Large intestine (tissue), 12 donors: ENCODE measurements at places on chromosomes 1 and 21. TPM values are rescaled to one million over a fixed set of nuclear protein-coding genes. Genes with fewer than 3 reads are reported as not detected.

DNA sequence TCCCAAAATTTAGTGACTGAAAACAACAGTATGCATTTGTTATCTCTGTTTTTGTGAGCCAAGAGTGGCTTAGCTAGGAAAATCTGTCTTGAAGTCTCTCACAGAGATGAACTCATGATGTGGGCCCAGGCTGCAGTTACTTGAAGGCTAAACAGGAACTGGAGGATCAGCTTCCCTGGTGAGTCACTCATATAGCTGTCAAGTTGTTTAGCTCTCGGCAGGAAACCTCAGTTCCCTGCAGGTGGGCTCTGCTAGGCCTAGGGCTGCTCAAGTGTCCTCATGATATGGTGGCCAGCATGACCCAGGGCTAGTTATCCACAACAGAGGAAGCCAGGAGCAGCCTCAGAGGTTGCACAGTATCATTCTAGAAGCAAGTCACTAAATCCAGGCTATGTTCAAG is 30.2 kb upstream of the DDX59 start:
- H3K36me3 ChIP-seq, result no peaks in the 10 kb centered on the region
- no peaks in the 10 kb centered on the region for H3K4me1 ChIP-seq
- no peak for DNase-seq
- H3K27ac ChIP-seq, result no peak overlapping the region

- H3K36me3 ChIP-seq, result no peaks in the 10 kb centered on the region
- DNase-seq, result no peak
- H3K4me1 ChIP-seq, result no peaks in the 10 kb centered on the region
- no peak overlapping the region for H3K27ac ChIP-seq
Measured at GRCh38 chr1:62905309-62905708, 121.4 kb downstream of the ATG4C start.

- no peaks in the 10 kb centered on the region for H3K27me3 ChIP-seq
- H3K4me3 ChIP-seq, result no peak overlapping the region
- no peaks in the 10 kb centered on the region for H3K4me1 ChIP-seq
- no peak overlapping the region for H3K27ac ChIP-seq
Measured at GRCh38 chr1:46583494-46583893, 20.6 kb downstream of the MKNK1 start.

INTS11 gene
- 147 TPM for polyA plus RNA-seq

OLFM3 gene
- 27.4 TPM for polyA plus RNA-seq

- peaks cover 56% of the 10 kb centered on the region for H3K4me1 ChIP-seq
- H3K27ac ChIP-seq, result peak overlapping the region; percentile 66
- H3K36me3 ChIP-seq, result peaks cover 6% of the 10 kb centered on the region
- no peak overlapping the region for H3K4me3 ChIP-seq
- DNase-seq, result peak; percentile 49
Measured at GRCh38 chr1:204331847-204332487, 27.8 kb downstream of the PLEKHA6 start.

GRCh38 chr1:223301371-223301770 is 62.6 kb downstream of the SUSD4 start:
- H3K4me3 ChIP-seq, result no peak overlapping the region
- H3K27ac ChIP-seq, result no peak overlapping the region
- no peaks in the 10 kb centered on the region for H3K4me1 ChIP-seq
- H3K27me3 ChIP-seq, result no peaks in the 10 kb centered on the region
- H3K36me3 ChIP-seq, result no peaks in the 10 kb centered on the region

- no peak overlapping the region for H3K27ac ChIP-seq
- H3K4me3 ChIP-seq, result no peak overlapping the region
- peaks cover 18% of the 10 kb centered on the region for H3K36me3 ChIP-seq
- no peaks in the 10 kb centered on the region for H3K4me1 ChIP-seq
Measured at GRCh38 chr1:193068013-193068412, 8.6 kb downstream of the RO60 start.

HSPA6 gene
- polyA plus RNA-seq, result 0.46 TPM

ARHGAP29 gene
- 10.7 TPM for polyA plus RNA-seq

DNA sequence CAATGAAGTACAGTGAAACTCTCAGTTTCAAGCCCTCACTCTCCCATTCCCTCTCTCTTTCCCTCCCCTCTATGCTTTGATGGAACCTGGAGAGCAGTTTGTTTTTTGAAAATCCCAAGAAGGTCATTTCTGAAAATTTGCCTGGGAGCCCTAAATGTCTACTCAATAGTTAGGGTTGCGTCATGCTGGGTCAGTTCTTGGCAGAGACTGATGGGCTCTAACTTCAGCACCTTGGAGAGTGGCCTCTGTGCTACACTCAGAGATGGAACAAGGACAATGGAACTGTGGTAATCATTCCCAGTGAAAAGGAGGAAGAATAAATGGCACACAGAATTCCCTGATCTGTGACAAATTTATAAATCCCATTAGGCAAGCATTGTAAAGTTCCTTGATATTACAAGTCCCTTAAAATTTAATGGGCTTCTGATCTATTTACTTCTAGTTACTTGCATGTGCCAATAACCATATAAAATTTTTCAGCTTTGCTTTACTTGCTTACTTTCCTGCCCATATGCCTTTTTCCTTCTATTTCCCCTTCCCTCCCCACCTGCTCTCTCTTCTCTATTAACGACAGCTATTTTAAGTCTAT is 182.9 kb upstream of the KCND3 start:
- peak; percentile 14 for DNase-seq
- no peaks in the 10 kb centered on the region for H3K27me3 ChIP-seq
- H3K4me3 ChIP-seq, result no peak overlapping the region
- no peak overlapping the region for H3K27ac ChIP-seq
- H3K36me3 ChIP-seq, result no peaks in the 10 kb centered on the region

DNA sequence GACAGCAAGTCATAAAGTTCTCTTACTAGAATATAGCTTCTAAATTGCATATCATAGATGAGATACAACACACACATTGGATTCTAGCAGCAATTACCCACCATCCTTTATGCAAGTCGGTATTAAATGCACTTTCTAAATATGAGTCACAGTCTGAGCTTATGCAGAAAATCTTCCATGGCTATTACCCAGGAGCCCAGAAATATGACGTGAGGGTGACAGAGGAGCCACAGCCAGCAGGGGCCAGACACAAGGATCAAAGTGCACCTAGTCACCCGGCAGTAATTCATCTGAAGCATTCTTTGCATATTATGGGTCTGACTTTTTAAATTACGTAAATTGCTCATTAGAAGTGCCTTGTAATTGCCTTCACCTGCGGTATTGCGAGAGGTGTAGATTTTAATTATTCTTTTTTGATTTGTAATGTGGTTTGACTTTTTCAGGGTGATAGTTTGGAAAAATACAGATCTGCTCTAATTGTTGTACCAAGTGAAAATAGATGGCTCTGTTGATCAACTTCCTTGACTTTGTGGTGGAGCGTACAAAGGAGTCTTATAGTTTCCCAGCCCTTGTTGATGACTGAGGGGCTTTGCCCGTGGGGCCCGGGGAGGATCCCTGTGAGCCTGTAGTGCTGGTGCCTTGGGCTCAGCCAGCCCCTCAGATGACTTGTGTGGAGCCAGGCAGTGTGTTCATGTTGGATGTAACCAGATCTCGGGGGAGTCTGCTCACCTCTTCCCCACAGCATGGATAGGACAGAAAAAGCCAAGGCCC is 470.0 kb upstream of the VAMP3 start:
- H3K4me1 ChIP-seq, result peaks cover 7% of the 10 kb centered on the region
- no peak overlapping the region for H3K27ac ChIP-seq
- H3K36me3 ChIP-seq, result no peaks in the 10 kb centered on the region
- peak; percentile 77 for DNase-seq

DNA sequence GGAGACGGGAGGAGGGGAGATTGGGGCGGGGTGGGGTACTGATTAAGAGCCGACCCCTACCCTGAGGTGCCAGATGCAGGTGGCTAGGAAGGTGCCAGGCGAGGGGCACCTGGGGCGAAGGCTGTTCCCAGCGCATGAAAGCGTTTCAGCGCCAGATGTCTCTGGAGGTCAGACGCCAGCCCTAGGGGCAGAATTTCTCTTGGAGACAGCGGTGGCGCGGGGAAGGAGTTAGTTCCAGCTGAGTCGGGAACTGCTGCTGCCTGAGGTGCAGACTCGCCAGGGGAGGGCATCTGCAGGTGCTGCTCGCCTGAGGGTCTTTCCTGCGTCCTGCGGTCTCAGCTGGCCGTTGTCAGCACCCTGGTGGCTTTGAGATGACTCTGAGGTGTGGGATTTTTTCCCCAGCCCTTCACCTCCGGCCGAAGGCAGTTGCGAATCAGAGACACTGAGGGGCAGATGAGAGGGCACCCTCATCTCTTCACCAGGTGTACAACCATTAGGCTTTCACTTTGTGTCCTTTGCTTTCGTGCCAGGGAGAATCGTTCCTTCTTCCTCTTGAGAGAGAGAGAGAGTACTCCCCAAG is 539 bp downstream of the CGN start:
- peaks cover 30% of the 10 kb centered on the region for H3K4me1 ChIP-seq
- DNase-seq, result peak; percentile 70
- H3K36me3 ChIP-seq, result no peaks in the 10 kb centered on the region
- peak overlapping the region; percentile 59 for H3K4me3 ChIP-seq
- H3K27me3 ChIP-seq, result peaks cover 2% of the 10 kb centered on the region
- peak overlapping the region; percentile 99 for H3K27ac ChIP-seq

GRCh38 chr1:206430031-206430983 is 40.0 kb upstream of the IKBKE start:
- H3K27ac ChIP-seq, result no peak overlapping the region
- H3K4me1 ChIP-seq, result no peaks in the 10 kb centered on the region
- peaks cover 4% of the 10 kb centered on the region for H3K36me3 ChIP-seq
- no peak overlapping the region for H3K4me3 ChIP-seq
- no peaks in the 10 kb centered on the region for H3K27me3 ChIP-seq

DNA sequence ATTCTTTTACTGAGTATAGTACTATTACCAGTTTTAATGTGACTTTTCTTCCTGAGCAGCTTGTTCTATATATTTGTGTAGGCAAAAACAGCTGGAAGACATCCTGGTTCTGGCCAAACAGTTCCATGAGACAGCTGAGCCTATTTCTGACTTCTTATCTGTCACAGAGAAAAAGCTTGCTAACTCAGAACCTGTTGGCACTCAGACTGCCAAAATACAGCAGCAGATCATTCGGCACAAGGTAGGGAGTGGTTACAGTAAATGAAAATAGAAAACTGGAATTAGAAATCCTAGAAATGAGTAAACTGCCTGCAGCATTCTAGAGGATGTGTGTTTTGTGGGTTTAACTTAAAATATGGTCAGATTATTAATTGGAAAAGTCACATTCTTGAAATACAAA is 64.1 kb upstream of the BMP8A start:
- H3K4me3 ChIP-seq, result no peak overlapping the region
- H3K27ac ChIP-seq, result no peak overlapping the region
- H3K27me3 ChIP-seq, result no peaks in the 10 kb centered on the region
- DNase-seq, result no peak
- no peaks in the 10 kb centered on the region for H3K4me1 ChIP-seq

GNAT2 gene
- not detected for polyA plus RNA-seq

GRCh38 chr1:62234688-62235087 is 40.0 kb downstream of the L1TD1 start:
- DNase-seq, result no peak
- no peak overlapping the region for H3K4me3 ChIP-seq
- H3K27ac ChIP-seq, result no peak overlapping the region
- no peaks in the 10 kb centered on the region for H3K4me1 ChIP-seq
- no peaks in the 10 kb centered on the region for H3K27me3 ChIP-seq

KCNE2 gene
- polyA plus RNA-seq, result 0.37 TPM

CDCP2 gene
- not detected for polyA plus RNA-seq

GRCh38 chr1:41662765-41663437 is 178.4 kb upstream of the EDN2 start:
- peaks cover 3% of the 10 kb centered on the region for H3K4me1 ChIP-seq
- no peaks in the 10 kb centered on the region for H3K36me3 ChIP-seq
- H3K27ac ChIP-seq, result no peak overlapping the region
- peaks cover 59% of the 10 kb centered on the region for H3K27me3 ChIP-seq
- H3K4me3 ChIP-seq, result no peak overlapping the region
- peak; percentile 20 for DNase-seq

GRCh38 chr1:119635811-119636390 is 12.2 kb downstream of the ZNF697 start:
- no peak overlapping the region for H3K27ac ChIP-seq
- no peak for DNase-seq
- H3K4me1 ChIP-seq, result peaks cover 24% of the 10 kb centered on the region
- no peaks in the 10 kb centered on the region for H3K36me3 ChIP-seq
- no peaks in the 10 kb centered on the region for H3K27me3 ChIP-seq

GRCh38 chr1:118564961-118565703 is 380.1 kb upstream of the SPAG17 start:
- no peak overlapping the region for H3K4me3 ChIP-seq
- no peaks in the 10 kb centered on the region for H3K27me3 ChIP-seq
- no peak overlapping the region for H3K27ac ChIP-seq
- no peaks in the 10 kb centered on the region for H3K36me3 ChIP-seq

- no peaks in the 10 kb centered on the region for H3K4me1 ChIP-seq
- no peaks in the 10 kb centered on the region for H3K27me3 ChIP-seq
- no peaks in the 10 kb centered on the region for H3K36me3 ChIP-seq
Measured at GRCh38 chr1:221812905-221813597, 71.2 kb upstream of the DUSP10 start.

DNA sequence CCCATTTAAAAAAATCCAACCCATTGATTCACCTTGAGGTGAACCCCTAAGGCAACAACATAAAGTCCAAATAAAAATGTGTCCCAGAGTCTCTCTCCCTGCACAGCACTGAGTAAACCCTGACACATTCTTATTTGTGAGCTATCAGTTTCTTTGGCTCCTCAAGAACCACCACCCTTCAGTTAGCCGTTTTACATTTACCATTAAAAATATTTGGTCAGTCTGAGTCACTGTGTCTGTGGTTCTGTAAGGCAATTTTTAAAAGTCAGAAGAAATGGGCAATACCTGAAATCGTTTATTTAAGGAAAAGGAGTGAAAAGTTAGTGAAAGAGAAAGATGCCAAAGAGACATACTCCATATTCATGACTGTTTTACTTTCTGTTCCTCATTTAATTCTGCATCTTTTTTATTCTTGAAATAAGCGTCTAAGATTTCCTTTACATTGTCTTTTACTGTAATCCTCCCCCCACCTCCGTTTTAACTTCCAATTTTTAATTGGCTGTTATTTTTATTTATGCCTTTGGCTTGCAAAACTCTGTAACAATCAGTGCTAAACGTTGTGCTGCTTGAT is 91.7 kb upstream of the IVNS1ABP start:
- no peaks in the 10 kb centered on the region for H3K36me3 ChIP-seq
- no peak for DNase-seq
- H3K27me3 ChIP-seq, result no peaks in the 10 kb centered on the region
- H3K27ac ChIP-seq, result no peak overlapping the region
- H3K4me3 ChIP-seq, result no peak overlapping the region
- H3K4me1 ChIP-seq, result no peaks in the 10 kb centered on the region

GRCh38 chr1:93614986-93615581 is 66.6 kb downstream of the BCAR3 start:
- H3K4me1 ChIP-seq, result peaks cover 50% of the 10 kb centered on the region
- no peaks in the 10 kb centered on the region for H3K36me3 ChIP-seq
- no peak overlapping the region for H3K4me3 ChIP-seq
- no peak overlapping the region for H3K27ac ChIP-seq

VHLL gene
- polyA plus RNA-seq, result not detected

LCE2A gene
- polyA plus RNA-seq, result not detected

GRCh38 chr1:88549536-88549935 is 134.5 kb upstream of the PKN2 start:
- no peak overlapping the region for H3K4me3 ChIP-seq
- no peaks in the 10 kb centered on the region for H3K4me1 ChIP-seq
- no peak for DNase-seq
- no peak overlapping the region for H3K27ac ChIP-seq
- no peaks in the 10 kb centered on the region for H3K27me3 ChIP-seq

GRCh38 chr1:204560590-204561150 is 44.5 kb downstream of the MDM4 start:
- peak; percentile 46 for DNase-seq
- no peaks in the 10 kb centered on the region for H3K4me1 ChIP-seq
- H3K27me3 ChIP-seq, result no peaks in the 10 kb centered on the region
- no peak overlapping the region for H3K4me3 ChIP-seq

MMP23B gene
- polyA plus RNA-seq, result 10.7 TPM

DCDC2B gene
- polyA plus RNA-seq, result 0.54 TPM
